ENCODE measurements at places on chromosomes 12 and 14.

GRCh38 chr14:22807432-22808087 lies 7.7 kb downstream of the SLC7A7 start:
- no peak for DNase-seq

DNA sequence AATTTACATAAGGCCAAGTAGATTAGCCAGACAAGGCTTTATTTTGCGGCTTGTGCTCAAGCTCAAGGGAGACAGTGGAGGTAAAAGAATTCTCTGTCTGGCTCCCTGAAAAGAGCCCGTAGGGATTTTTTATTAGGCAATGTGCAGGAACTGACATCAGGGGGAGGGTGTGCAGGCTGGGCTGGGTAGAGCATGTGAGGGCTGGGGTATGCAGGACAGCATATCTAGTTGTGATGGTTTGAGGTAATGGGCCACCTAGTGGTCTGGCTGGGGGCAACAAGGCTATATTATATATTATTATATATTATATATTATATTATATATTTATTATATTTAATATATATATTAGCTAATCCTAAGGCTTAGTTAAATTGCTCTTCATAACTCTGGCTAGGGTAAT lies 102.1 kb downstream of the TMEM117 start:
- no peak for DNase-seq

- no peak for DNase-seq
These were observed 41.6 kb upstream of the CAPRIN2 start for GRCh38 chr12:30796313-30796780.

GRCh38 chr12:75816897-75817296 lies 214.7 kb downstream of the PHLDA1 start:
- DNase-seq, result no peak

DNA sequence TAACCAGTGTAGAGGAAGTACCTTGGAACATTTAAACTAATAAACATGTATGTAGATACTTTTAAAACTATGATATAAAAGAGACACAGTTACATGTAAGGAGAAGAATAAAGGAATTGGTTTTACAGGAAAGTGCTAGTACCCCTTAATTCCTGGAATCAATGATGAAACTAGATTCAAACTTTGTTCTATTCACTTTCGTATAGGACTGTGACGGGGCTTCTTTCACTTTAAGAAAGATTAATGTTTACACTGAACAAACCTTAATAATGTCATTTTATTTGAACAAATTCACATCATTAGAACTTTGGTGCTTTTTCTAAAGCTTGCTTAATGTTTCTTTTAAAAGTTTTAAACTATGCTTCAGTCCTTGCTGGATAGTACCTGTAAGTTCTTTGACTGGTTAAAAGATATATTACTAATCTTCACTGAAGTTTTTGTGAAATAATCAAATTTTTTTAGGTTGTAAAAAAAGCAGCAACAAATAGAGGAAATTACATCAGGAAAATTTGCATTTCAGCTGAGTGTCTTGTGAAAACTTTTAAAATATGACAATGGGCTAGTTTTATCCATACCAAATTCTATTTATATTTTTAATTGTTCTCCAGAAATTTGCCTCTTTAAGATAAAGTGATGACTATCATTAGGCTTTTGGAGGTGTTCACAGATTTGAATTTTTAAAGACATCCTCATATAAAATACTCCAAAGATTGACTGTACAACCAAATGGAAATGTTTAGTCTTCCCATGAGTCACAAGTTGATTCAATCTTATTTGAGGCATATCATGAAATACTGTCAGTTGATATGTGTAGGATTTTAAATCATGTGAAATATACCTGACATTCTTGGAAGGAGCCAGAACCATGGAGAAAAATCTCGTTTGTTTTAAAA lies 36.2 kb downstream of the PAPOLA start:
- no peak for DNase-seq

- no peak for DNase-seq
These were observed 291.3 kb downstream of the RPAP3 start for GRCh38 chr12:47414511-47414910.

GRCh38 chr12:62375603-62376002 lies 91.0 kb upstream of the MON2 start:
- DNase-seq, result no peak
